ENCODE measurements at places on chromosomes 7 and 10.

DNA sequence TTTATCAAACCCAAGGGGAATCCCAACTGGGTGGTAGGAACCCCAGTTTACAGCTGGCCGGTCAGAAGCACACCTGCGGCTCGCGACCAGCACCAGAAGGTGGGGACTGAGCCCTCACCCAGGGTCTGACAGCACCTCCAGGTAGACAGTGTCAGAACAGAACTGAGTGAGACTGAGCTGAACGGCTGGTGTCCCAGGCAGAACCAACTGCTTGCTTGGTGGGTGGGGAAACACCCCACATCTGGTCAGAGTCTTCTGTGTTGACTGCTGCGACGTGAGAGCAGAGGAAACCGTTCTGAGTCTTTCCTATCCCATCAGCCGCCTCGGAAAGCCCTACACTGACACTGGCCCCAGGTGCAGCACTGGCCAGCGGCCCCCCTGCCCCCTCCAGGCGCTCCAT is 160.7 kb downstream of the MAD1L1 start:
- DNase-seq, result no peak

DNA sequence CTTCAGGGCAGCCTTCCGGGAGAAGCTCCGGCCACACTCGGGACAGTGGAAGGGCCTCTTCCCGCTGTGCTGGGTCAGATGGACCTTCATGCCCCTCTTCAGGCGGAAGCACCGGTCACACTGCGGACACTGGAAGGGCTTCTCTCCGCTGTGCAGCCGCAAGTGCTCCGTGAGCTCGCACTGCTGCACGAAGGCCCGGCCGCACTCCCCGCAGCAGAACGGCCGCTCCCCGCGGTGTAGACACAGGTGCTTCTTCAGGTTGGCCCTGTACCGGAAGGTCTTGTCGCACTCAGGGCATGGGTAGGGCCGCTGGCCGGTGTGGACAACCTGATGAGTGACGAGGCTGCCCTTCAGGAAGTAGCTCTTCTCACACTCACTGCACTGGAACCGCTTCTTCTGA is 14.2 kb upstream of the ZNF786 start:
- no peak for DNase-seq

- DNase-seq, result no peak
Measured at GRCh38 chr7:47389171-47389922, 192.6 kb downstream of the TNS3 start.

DNA sequence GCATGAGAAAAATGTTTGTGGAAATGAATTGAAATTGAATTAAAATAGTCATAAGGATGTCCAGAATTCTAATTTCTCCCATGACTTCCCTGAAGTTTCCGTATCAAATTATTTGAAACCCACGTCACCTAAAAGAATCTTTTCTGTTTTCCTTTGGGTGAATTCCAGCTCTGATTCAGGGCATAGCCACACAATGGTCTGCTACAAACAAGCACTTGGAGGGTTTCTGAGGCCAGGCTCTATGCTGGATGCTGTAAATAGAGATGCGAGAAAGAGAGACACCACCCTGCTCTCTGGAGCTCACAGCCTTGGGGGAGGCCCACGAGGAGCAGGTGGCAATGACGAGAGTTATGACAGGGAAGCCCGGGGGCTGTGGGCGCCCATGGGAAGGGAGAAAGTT is 33.6 kb downstream of the GHRHR start:
- no peak for DNase-seq

DNA sequence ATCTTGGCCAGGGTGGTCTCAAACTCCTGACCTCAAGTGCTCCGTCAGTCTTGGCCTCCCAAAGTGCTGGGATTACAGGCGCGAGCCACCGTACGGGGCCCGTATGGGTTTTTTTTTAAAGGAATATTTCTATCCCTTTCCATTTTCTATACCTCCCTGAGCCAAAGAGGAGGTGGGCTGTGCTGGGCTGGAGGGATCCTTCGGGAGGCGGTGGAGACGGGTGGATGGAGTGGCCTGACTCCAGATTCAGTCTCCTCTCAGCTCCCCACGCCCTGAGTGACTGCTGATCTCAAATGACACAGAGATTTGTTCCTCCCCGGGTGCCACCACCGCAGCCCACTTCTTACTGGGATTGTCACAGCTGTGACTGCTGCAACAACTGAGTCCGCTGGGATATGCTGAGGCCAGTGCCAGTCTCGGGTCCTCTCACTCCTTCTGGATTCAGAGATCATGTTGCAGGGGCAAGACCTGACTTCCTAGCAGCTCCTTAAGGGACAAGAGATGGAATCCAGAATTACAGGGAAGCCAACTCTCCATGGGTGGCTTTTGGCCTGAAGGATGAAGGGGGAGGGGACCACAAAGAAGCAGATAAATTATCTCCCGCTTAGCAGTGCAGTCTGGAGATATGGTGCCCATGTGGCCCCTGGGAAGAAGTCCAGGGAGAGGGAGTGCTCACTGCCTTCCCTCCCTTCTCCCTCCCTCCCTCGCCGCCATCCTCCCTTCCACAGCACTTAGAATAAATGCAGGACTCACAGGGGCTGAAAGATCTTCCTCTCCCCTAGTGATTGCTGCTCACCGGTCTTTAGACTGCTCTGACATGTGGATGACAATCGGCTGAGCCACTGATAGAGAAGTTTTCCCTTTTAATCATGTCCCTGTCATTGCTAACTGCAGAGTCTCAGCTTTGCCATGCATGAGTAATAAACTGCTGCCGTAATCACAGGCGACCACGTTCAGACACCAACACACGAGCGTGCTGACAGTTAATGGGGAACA is 14.3 kb downstream of the GALNT17 start:
- no peak for DNase-seq

DNA sequence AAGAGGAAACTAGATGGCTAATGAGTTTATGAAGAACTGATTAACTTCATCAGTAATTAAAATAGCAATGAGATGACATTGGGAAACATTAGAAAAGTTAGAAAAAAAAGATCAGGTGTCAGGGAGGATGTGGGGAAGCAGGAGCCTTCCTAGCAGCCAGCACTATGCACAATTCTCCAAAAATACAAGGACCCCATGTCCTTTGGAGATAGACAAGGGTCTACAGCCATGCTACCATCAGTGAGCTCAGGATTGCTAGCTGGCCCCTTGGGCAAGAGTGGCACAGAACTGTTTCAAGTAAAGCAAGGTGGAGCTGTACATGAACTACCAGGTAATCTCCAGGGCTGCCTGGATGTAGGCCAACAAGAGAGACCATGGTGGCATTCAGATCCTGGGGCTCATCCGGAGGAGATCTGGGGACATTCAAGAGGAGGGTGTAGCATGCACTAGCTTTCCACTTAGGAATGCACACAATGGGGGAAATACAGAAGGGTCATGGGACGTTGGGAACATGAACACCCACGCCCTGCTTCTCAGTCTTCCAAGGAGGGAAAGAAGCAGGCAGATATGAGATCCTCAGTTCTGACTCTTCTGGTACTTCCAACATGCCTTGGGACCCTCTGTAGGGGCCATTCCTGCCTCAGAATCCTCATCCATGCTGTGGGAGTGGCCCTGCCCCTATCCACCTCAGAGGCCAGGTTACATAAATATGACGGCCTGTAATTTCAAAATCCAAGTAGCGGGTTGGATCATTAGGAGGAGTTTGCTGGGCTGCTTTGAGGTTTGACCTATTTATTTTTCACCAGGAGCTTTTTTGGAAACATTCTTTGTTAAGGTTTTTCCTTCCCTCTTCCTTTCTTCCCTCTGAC is 82.2 kb upstream of the HABP2 start:
- no peak for DNase-seq

- DNase-seq, result no peak
Measured at GRCh38 chr10:28548781-28549498, 16.0 kb downstream of the WAC start.

DNA sequence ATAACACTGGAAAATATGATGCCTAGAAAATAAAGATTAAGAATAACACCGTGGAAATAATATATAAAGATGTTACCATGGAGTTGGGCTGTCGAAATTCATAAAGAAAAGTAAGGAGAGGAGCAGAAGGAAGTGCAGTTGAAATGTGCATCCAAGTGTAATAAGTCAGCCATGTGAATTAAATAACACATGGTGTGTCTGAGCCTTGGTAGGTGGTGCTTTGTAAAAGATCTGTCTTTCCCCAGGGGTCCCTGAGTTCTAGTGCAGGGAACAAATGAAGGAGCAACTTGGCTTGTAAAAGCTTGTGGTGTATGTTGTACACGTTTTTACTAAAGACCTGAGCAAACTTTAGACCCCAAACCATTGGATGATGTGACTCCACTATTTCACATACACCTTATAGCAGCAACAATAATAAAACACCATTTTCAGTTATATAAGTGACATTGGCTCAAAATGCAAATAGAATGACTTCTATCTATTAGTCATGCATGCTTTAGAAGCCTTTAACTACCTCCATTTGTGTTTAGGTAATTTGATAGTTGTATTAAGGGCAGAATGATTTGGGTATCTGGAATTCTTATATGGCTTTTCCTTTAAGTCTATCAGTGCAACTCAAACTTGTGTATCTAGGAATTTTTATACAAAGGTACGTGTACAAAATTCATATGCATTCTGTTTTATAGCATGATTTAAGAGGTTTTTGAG is 11.3 kb downstream of the STARD3NL start:
- no peak for DNase-seq

GRCh38 chr7:7527047-7527446 is 8.6 kb downstream of the COL28A1 start:
- DNase-seq, result no peak

DNA sequence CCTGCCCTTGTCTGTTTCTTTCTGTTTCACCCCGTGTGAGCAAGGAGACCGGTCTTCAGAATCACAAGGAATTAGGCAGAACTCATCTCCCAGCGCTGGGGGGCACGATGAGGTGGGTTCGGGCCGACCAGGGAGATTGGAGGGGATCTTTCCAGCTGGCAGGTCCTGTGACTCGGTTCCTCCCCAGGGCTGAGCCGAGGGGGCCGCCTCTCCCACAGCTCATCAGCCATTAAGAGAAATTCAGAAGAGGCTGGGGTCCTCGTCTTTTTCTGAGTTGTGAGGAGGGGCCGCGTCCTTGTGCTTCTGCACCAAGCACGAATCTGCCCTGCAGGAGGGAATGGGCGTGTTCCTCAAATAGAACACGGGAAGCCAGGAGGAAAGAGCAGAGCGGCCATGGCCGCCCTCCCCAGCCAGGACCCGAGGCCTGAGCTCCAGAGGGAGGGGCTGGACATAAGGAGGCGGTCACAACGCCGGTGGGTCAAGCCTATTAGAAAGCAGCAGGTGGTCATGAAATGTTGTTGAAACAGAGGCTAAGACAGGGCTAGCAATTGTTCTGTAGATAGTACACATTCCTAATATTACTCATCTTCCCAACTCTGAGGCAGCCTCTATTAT is 125.3 kb downstream of the ADARB2 start:
- DNase-seq, result peak; percentile 54

GRCh38 chr10:60434418-60435046 is 44.9 kb upstream of the ANK3 start:
- DNase-seq, result no peak

DNA sequence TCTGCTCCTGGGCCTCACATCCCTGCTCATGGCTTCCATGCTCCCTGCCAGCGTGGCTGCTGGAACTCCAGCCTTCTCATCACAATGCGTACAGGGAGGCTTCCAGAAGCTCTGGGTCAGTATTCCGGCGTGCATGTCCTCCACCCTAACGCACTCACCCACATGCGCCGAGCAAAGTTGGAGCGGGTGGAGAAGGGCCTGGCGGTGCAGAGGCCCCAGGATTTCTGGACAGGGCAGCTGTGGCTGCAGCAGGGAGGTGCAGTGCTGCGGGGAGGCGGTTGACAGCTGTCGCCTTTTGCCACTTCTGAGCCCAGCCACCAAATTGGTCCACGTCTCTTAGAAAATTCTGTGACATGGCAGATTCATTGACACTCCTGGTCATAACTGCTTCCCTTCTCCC is 33.6 kb upstream of the FAM20C start:
- DNase-seq, result no peak

DNA sequence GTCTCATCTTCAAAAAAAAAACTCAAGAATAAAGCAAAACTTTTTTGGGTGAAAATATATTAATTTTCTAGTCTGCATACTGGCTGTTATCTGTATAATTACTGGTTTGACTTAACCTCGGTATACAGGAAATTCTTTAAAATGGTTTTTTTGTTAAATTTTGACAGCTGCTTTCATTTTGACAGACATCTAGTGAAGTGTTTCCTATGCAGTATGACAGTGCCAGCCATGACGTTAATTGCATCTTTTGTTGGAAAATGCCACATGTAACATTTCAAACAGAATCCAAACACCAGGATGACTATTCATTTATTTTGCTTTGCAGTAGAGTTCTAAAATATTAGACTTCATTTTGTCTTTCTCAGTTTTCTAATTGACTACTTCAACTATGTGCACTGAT is 460.4 kb downstream of the NXPH1 start:
- DNase-seq, result no peak

DNA sequence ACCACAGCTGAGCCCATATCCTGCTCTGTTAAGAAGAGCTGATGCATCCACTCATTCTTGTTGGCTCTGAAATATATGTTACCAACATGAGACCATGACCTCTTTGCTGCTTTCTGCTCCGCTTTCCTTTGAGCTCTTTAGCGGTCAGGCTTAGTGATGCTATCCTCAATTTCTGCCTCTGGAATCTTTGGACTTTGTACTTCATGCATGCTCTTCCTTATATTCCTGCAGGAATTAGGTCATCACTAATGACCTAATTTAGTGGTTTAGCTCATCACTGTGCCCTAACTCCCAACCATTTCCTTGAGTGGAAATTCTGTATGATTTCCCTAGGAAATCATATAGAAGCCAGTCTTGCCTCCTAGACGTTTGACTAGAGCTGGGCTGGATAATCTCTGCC is 119.5 kb downstream of the AOAH start:
- no peak for DNase-seq

DNA sequence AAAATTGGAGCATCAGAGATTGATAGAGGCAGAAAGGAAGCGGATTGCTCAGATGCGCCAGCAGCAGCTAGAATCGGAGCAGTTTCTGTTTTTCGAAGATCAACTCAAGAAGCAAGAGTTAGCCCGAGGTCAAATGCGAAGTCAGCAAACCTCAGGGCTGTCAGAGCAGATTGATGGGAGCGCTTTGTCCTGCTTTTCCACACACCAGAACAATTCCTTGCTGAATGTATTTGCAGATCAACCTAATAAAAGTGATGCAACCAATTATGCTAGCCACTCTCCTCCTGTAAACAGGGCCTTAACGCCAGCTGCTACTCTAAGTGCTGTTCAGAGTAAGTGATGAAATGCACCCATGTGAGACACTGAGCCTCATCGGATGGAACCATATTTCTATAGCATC is 33.1 kb downstream of the STAMBPL1 start:
- DNase-seq, result no peak

GRCh38 chr7:21256310-21256877 is 171.5 kb upstream of the SP4 start:
- no peak for DNase-seq

DNA sequence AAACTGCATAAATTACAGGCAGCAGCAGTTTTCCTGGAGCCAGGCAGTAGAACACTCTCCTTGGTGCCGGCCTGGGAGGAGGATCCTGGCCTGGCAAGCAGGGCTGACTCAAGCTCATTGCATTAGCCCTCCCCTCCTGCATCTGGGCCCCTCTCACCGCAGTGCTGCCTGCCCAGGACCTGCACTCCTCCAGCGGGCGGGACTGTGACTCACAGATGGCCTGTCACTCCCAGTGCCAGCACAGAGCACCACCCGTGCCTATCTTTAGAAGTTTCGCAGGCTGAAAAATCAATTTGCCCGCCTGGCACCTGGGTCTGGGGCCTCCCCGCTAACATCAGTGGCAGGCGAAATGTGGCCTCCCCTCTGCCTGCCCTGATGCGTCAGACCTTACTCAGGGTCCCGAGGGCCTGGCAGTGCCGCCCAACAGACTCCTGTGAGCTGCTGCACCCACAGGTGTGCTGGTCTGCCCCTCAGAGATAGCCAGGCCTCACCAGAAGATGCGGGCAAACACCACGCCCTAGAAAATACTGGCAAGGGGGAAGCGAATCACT is 123.8 kb downstream of the KCNMA1 start:
- DNase-seq, result peak; percentile 58

GRCh38 chr10:32953277-32953927 is 4.6 kb downstream of the ITGB1 start:
- no peak for DNase-seq

All from H9 (cell line).